Fibroblast of the aortic adventitia (primary cell): ENCODE measurements at places on chromosomes 3 and 15. TPM values are rescaled to one million over a fixed set of nuclear protein-coding genes. Genes with fewer than 3 reads are reported as not detected.

DAZL gene
- not detected in 2 replicates for total RNA-seq

AADAC gene
- 23.3 and 138 TPM in 2 replicates for total RNA-seq

CLSTN2 gene
- total RNA-seq: 0.82 and 3.2 TPM in 2 replicates

FGD5 gene
- 0.18 and 3.9 TPM in 2 replicates for total RNA-seq

FBXO40 gene
- total RNA-seq: under 0.01 TPM in 1 of 2 replicates, not detected in the other

GP9 gene
- total RNA-seq: not detected in 2 replicates

ZNF501 gene
- total RNA-seq: 7.6 and 13.1 TPM in 2 replicates

- DNase-seq: no peak
These were observed 57.9 kb downstream of the KLF13 start for GRCh38 chr15:31384568-31384967.

DNA sequence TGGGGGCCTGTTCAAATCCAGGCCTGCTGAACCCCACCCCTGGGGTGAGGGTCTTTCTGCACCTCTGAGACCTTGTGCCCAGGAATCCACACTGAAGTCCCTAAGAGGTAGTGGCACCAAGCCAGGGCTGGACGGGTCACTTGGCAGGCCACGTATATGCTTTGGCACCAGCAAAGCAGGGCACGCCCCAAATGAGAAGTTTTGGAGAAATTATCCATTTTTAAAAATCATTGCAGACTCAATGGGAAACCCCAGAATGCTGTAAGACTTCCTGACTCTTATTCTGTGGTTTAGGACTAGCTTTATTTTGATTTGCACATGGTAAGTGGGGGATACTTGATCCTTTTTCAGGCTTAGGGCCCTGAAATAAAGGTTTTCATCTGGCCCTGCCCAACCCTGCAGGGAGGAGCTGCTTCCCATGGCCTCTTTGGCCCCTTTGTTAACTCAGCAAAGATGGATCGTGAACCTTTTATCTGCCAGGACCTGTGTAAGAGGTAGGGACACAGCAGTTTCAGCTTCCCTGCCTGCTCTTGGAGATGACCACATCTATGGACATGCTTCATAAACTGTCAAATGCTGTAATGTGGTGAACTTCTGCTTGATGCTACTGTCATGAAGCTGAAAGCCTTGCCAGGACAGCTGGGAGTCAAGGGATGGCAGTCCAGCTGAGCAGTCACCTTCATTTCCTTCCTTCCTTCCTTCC is 88.0 kb downstream of the HMG20A start:
- DNase-seq: peak; percentile 91

- DNase-seq: no peak
These were observed 1.3 kb downstream of the DGKG start for GRCh38 chr3:186360779-186361178.

DNA sequence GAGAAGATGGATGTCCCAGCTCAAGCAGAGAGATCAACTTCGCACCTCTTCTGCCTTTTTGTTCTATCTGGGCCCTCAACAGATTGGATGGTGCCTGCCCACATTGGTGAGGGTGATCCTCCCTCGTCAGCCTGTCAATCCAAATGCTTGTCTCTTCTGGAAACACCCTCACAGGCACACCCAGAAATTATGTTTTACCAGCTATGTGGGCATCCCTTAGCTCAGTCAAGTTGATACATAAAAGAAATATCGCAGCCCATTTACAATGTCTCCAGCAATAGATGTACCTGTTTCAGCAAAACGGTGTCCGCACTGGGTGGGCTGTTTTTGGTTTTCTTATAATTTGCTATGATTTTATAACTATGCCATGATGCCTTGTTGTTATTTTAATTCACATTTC is 27.5 kb upstream of the CA12 start:
- DNase-seq: no peak

DNA sequence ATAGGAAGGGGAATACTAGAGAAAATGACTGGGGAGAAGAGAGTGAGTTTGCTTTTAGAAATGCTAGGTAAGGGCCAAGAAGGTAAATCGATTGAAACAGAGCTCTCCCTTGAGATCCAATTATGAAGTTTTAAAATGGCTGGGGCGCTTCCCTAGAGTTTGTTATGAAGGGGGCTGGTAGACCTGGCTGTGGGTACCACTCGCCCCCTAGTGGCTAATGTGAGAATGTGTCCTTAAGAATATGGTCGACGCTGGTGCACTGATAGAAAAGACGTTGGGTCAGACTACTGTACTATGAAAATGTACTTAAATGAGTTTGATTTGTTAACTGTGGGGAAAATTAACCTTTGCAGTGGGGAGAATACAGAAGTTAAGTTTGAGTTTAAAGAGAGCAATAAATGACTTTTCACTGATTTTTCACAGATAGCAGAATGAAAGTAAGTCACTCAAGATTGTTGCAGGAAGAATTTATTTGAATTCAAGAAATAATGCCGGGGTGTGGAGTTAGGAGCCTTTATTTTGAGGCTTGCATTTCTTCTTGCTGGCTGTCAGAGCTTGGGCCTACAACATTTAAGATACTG is 9.2 kb downstream of the TMPRSS7 start:
- peak; percentile 82 for DNase-seq

- no peak for DNase-seq
These were observed 287.1 kb downstream of the NEK10 start for GRCh38 chr3:27081992-27082607.

DNA sequence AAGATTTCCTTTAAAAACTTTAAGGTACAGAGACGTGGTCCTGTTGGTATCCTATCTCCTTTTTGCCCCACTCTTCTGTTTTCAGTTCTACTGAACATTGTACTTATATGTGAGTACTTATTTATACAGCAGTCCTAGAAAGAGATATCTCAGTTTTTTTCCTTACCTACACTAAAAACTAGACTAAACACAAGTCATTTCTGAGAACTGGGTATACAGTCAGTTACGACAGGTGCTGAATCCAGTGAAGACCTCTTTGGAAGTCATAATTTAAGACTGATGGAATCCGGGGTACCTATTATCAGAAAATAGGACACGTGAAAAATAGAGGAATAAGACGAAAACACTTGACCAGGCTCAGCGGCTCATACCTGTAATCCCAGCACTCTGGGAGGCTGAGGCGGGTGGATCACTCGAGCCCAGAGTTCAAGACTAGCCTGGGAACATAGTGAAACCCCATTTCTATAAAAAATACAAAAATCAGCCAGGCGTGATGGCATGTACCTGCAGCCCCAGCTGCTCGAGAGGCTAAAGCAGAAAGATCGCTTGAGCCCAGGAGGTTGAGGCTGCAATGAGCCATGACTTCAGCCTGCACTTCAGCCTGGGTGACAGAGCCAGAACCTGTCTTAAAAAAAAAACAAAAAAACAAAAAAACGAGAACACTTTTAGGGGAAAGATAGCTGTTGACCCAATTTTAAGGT is 76.3 kb downstream of the KLHL25 start:
- no peak for DNase-seq

GRCh38 chr15:29615791-29616190 is 206.5 kb downstream of the TJP1 start:
- DNase-seq: no peak

- DNase-seq: no peak
These were observed 277.2 kb downstream of the UBE2E2 start for GRCh38 chr3:23480329-23480714.

DNA sequence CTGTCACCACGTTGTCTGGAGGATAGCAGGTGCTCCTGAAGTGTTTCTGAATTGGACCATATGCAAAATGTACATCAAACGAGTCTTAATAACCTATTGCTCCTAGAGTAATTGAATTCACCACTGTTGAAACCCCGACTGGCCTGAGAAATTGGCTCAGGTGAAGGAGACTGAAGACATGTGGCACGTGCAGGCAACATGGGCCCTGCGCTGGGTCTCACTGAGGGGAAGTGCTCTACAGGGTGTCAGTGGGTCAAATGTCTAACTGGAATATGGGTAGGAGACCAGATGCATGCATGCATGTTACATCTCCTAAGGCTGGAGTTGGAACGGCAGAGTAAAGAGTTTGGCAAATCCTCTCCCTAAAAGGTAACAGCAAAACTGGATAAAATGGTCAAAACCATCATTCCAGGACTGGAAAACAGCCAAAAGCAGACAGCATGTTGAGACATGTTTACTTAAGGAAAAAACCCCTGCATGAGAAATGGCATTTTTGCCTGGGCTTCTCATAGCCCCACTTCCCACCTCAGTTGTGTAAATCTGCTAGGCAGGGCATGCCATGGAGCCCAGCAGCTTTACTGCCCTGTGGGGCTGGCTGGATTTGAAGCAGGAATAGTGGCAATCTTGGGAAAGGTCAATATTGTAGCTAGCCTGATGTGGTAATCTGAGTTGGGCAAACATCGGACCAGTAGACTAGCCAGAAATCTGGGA is 131.3 kb downstream of the TJP1 start:
- DNase-seq: peak; percentile 42

GRCh38 chr15:71914092-71914491 is 103.7 kb downstream of the NR2E3 start:
- DNase-seq: no peak

GRCh38 chr3:139213936-139214335 is 129.9 kb upstream of the MRPS22 start:
- DNase-seq: no peak

- no peak for DNase-seq
These were observed 1294.7 kb downstream of the ZPLD1 start for GRCh38 chr3:103729547-103729946.

DNA sequence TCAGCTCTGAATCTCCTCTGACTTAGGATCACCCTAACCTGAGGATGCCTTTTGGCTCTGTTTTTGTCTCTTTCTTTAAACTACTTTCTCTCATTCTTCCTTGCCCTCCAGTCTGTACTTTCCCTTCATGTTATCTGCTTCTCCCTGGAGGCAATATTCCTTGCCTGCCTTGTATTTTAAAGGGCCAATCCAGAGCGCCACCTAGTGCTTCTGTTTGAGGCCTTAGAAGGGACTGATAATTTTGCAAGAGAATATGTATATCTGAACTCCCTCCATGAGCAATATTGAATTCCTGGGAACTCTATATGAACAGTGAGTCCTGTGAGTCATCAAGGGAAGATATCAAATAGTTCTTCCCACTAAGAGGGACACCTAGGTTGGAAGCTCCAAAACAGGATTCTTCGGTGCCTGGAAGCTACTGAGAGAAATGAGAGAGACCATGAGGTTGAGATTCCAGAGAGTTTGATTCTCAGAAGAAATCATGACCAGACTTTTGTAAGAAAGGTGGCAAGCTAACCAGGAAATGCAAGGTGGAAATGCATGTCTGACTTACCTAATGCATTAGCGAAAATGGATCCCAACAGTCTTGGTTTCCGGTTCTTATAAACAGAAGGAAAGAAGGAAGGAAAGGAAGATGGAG is 203.8 kb upstream of the CD96 start:
- peak; percentile 87 for DNase-seq

- no peak for DNase-seq
These were observed 410.5 kb upstream of the CADM2 start for GRCh38 chr3:84547971-84548970.

DNA sequence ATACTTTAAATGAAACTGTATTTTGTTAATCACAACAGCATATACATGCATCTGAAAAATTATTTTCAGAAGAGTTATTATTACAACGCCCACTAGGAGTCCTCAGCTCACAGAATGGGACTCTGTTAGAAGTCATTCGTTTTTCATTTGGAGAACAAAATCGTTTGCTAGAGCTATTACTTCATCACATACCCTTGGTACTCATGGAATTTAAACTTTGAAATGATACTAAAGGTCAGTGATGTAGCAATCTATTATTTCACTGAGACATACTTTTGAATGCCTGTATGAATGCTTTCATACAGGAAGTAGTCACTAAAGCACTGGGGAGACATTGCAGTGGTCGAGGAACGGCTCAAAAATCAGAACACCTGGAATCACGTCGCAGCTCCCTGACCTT is 198.1 kb downstream of the MBNL1 start:
- peak; percentile 76 for DNase-seq

GRCh38 chr3:157127831-157128767 is 31.8 kb downstream of the CCNL1 start:
- peak; percentile 91 for DNase-seq

- DNase-seq: no peak
These were observed 32.5 kb downstream of the NPTN start for GRCh38 chr15:73600413-73601335.

GRCh38 chr3:65035246-65035645 is 347.4 kb upstream of the ADAMTS9 start:
- DNase-seq: no peak

- DNase-seq: no peak
These were observed 494.2 kb downstream of the FOXP1 start for GRCh38 chr3:71089271-71089847.

DNA sequence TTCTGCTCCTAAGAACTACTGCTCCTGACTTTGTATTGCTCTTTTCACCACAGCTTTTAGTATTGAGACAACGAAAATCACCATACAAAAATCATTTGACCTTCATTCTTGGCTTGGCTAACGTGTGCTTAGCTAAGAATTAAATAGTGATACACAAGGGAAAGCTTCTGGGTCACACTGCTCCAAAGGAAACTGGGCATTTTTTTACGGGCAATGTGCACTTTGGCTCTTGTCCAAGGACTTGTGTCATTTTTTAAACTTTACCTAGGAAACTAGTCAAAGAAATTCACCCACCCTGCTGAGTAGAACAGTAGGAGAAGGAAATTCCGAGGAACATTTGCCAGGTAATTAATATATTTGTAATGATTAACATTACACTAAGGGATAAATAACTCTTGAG is 19.8 kb downstream of the WDR72 start:
- no peak for DNase-seq
